ENCODE measurements at places on chromosomes 4 and X. TPM values are rescaled to one million over a fixed set of nuclear protein-coding genes. Genes with fewer than 3 reads are reported as not detected.

Gene DUSP9
- polyA plus RNA-seq: 0.50 TPM

Gene GAGE12H
- polyA plus RNA-seq: not detected

Gene NSG1
- polyA plus RNA-seq: 68.6 TPM

Gene PIN4
- 31.0 TPM for polyA plus RNA-seq

Gene NAP1L2
- 2.8 TPM for polyA plus RNA-seq

Gene LANCL3
- polyA plus RNA-seq: 0.97 TPM

Gene UGT2B17
- polyA plus RNA-seq: 0.05 TPM

Gene PRPS2
- 27.2 TPM for polyA plus RNA-seq

Gene BCORL1
- 0.41 TPM for polyA plus RNA-seq

Gene LRIT3
- polyA plus RNA-seq: 0.05 TPM

DNA sequence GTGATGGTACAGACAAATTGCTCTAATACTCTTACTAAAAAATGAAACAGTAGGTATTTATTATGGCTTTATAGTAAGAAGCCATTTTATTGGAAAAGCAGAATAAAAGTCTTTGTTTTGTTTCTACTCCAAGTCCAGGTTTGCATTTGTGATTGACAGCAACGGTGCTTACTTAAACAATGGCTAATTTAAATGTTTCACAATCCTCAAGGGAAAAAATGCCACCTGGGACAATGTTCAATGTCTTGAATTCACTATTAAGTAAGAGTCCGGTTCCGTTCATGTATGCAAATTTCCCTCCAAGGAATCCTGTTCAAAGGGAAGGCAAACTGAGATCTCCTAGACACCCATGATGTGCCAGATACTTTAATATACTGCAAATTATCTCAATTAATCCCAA, 123.6 kb downstream of the RBM47 start:
- H3K4me1 ChIP-seq: peaks cover 15% of the 10 kb centered on the region
- H3K36me3 ChIP-seq: no peaks in the 10 kb centered on the region
- H3K4me3 ChIP-seq: no peak overlapping the region
- H3K27ac ChIP-seq: no peak overlapping the region

DNA sequence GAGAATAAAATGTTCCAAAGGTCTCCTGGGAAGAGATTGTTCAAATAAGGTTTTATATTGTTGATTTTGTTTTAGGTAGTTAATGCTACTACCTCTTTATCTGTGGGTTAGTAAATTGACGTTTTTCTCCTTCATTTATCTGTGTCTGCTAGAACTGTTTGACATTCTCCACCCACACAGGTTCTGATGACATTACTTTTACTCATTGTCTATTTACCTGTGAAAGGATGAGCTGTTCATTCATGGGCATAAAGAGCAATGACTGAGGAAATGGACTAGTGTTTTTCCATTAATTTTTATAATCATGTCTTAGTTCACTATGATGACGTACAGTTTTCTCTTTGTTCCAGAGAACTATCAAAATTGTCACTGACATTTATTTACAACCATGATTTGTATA, 75.6 kb downstream of the CPE start:
- no peaks in the 10 kb centered on the region for H3K27me3 ChIP-seq
- DNase-seq: no peak
- no peak overlapping the region for H3K27ac ChIP-seq
- no peaks in the 10 kb centered on the region for H3K36me3 ChIP-seq

GRCh38 chrX:12423346-12423745, 285.1 kb downstream of the FRMPD4 start:
- no peak overlapping the region for H3K4me3 ChIP-seq
- H3K36me3 ChIP-seq: no peaks in the 10 kb centered on the region
- peaks cover 23% of the 10 kb centered on the region for H3K4me1 ChIP-seq

DNA sequence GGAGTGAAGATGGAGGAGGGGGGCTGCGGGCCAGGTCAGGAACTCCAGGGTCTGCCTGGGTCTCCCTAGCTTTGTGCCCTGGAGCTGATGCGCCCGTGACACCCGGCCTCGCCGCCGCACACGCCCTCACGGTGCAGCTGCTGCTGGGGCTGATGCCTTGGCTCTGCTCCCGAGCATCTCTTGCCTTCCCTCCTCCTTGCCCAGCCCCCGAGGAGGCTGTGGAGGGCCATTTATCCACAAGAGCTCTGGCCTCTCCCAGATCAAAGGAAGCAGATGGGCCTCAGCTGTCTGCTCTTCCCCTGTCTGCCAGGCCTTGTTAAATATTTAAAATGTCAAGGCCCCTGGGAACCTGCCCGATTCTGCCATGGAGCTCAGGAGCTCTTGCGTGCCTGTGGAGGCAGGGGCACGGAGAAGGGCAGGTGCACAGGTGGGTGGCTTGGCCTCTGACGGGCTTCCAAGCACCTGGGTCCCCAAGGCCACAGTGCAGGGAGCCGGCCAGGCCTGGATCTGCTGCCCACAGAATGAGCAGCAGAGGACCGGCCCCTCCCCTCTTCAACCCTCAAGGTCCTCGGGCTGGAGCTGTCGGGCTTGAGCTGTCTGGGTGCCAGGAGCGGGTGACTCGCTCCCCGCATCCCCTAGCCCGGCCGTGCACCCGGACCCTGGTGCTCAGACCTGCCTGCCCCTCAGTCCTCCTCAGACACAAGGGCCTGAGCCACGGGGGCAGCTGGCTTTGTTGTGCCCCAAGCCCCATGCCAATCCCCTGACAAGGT, 20.3 kb downstream of the ATP2B3 start:
- H3K4me1 ChIP-seq: no peaks in the 10 kb centered on the region
- H3K4me3 ChIP-seq: no peak overlapping the region
- DNase-seq: no peak
- H3K27me3 ChIP-seq: peaks cover 5% of the 10 kb centered on the region
- H3K36me3 ChIP-seq: no peaks in the 10 kb centered on the region
- H3K27ac ChIP-seq: no peak overlapping the region

DNA sequence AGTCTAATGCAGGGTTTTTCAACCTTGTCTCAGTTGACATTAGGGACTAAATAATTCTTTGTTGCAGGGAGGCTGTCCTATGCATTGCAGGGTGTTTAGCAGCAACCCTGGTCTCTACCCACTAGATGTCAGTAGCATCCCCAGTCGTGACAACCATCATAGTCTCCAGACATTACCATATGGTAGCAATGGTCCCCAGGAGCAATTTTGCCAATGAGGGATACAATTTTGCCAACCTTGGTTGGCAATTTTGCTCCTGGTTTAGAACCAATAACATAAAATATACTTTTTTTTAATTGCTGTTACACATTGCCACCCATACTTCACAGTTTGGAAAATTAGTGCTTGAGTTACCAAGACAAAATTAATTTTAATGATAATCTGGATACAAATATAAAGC, 6.0 kb downstream of the EREG start:
- no peak overlapping the region for H3K4me3 ChIP-seq
- DNase-seq: no peak
- no peaks in the 10 kb centered on the region for H3K27me3 ChIP-seq
- peaks cover 51% of the 10 kb centered on the region for H3K4me1 ChIP-seq
- H3K27ac ChIP-seq: peak overlapping the region; percentile 15

DNA sequence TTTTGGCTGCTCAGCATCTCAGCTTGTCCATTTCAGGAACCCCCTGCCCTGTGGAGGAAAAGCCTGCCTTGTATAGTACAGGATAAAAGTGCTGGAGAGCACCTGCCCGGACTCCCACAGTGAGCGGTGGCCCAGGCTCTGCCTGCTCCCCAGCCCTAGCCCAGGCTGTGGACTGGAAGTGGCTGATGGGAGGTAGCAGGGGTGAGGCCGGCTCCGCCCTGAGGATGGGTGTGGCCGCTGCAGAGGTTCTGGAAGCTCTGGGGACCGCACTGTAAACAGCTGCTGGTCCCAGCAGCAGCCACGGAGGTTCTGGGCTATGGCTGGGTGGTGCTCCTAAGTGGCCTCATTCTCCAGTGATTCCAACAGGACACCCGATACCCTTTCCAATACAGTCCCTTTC, 56.6 kb upstream of the HELT start:
- H3K36me3 ChIP-seq: no peaks in the 10 kb centered on the region
- H3K4me1 ChIP-seq: peaks cover 8% of the 10 kb centered on the region
- H3K27ac ChIP-seq: no peak overlapping the region
- H3K27me3 ChIP-seq: peaks cover 3% of the 10 kb centered on the region
- no peak overlapping the region for H3K4me3 ChIP-seq
- DNase-seq: no peak

GRCh38 chrX:65300104-65300809, 234.3 kb downstream of the LAS1L start:
- H3K36me3 ChIP-seq: no peaks in the 10 kb centered on the region
- H3K27me3 ChIP-seq: no peaks in the 10 kb centered on the region
- DNase-seq: no peak
- no peak overlapping the region for H3K4me3 ChIP-seq
- no peaks in the 10 kb centered on the region for H3K4me1 ChIP-seq
- H3K27ac ChIP-seq: no peak overlapping the region

DNA sequence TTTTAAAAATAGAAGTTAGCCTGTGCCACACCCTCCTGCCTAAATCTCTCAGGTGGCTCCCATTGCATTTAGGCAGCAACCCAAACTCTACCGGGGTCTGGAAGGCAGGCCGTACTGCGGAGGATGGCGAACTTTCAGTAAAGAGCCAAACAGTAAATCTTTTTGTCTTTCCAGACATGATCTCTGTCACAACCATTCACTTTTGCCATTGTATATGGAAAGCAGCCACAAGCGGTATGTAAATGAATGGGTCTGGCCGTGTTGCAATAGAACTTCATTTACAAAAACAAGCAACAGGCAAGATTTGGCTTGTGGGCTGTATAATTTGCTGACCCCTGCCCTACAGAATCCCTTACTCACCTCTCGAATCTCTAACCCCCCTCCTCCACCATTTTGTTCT, 3.3 kb downstream of the RADX start:
- DNase-seq: no peak
- no peaks in the 10 kb centered on the region for H3K4me1 ChIP-seq
- no peaks in the 10 kb centered on the region for H3K36me3 ChIP-seq
- no peak overlapping the region for H3K4me3 ChIP-seq

DNA sequence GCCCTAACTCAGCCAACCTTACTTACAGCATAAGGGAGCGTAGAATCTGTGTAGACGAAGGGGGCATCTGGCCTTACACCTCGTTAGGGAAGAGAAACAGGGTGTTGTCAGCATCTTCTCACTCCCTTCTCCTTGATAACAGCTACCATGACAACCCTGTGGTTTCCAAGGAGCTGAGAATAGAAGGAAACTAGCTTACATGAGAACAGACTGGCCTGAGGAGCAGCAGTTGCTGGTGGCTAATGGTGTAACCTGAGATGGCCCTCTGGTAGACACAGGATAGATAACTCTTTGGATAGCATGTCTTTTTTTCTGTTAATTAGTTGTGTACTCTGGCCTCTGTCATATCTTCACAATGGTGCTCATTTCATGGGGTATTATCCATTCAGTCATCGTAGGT, 14.6 kb downstream of the PLP1 start:
- H3K27me3 ChIP-seq: peaks cover under 1% of the 10 kb centered on the region
- no peaks in the 10 kb centered on the region for H3K36me3 ChIP-seq
- H3K4me1 ChIP-seq: peaks cover 16% of the 10 kb centered on the region
- H3K4me3 ChIP-seq: no peak overlapping the region
- H3K27ac ChIP-seq: no peak overlapping the region
- no peak for DNase-seq

- H3K27me3 ChIP-seq: no peaks in the 10 kb centered on the region
- H3K4me3 ChIP-seq: peak overlapping the region; percentile 60
- no peaks in the 10 kb centered on the region for H3K36me3 ChIP-seq
Measured at GRCh38 chrX:55452833-55453124, 852 bp downstream of the MAGEH1 start.

DNA sequence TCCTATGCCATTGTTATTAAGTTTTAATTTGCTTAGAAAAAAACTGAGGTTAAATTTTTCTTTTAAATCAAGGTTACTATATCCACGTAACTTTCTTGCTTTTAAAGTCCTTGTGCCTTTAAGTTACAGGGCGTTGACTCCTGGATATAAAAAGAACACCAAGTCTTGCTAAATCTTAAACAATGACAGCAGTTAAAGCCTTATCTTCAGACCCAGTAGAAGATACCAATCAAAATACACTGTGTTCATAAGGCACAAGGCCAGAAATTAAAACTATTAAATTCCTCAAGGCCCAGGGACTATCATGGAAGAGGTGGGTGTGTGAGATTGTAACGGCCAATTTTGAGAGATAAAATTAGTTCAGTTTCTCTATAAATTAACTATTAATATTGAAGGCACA, 60.4 kb downstream of the PAGE2 start:
- no peak overlapping the region for H3K27ac ChIP-seq
- H3K27me3 ChIP-seq: no peaks in the 10 kb centered on the region
- no peak for DNase-seq

GRCh38 chrX:132022198-132022966, 720 bp upstream of the STK26 start:
- H3K27ac ChIP-seq: peak overlapping the region; percentile 70
- no peaks in the 10 kb centered on the region for H3K27me3 ChIP-seq
- H3K36me3 ChIP-seq: no peaks in the 10 kb centered on the region
- no peak for DNase-seq

DNA sequence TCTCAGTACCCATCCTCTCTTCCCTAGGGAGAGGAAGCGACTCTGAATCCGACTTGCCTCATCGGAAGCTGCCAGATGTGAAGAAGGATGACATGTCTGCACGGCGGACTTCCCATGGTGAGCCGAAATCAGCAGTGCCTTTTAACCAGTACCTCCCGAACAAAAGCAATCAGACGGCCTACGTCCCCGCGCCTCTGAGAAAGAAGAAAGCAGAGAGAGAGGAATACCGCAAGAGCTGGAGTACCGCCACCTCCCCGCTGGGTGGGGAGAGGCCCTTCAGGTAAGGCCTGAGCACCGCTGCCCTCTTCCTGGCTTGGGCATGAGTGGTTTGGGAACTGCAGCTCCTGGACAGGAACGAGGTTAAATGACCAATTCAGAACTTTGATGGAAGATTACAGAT, 81.2 kb downstream of the LIMCH1 start:
- H3K27ac ChIP-seq: no peak overlapping the region
- H3K4me1 ChIP-seq: no peaks in the 10 kb centered on the region
- no peaks in the 10 kb centered on the region for H3K27me3 ChIP-seq
- DNase-seq: no peak

DNA sequence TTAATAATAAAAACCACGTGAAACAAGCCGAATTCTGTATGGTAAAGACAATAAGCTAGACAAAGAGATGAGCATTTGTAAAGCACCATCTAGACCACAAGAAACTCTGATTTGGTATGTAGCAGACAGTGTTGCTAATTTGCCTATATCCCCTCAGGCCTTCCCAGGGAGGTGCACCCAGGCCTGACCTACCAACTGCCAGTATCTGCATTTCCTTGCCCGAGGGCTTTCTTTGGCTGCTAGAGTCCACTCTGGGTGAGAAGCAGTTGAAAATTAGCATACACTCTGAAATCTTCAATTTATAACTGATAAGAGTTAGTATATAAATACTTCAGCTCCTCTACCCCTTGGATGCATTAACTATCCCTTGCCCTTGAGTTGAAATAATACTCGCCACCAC, 37.4 kb upstream of the IL1RAPL1 start:
- H3K4me3 ChIP-seq: no peak overlapping the region
- H3K27me3 ChIP-seq: no peaks in the 10 kb centered on the region
- DNase-seq: no peak

DNA sequence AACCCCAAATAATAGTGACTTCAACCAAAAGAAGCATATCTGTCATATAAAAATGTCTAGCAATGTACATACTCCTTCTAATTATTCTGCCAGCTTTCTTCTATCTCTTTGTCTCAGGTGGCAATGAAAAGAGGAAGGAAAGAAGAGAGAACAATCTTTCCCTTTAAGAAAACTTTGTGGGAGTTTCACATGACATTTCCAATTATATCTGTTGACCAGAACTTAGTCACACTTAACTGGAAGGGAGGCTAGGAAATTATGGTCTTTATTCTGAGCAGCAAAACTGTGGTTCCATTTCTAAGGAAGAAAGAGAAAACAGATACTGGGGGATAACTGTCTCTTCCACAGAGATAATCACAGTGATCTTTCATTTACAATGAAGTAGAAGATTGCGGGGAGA, 12.9 kb upstream of the MAOA start:
- no peak overlapping the region for H3K4me3 ChIP-seq
- H3K4me1 ChIP-seq: peaks cover 16% of the 10 kb centered on the region
- H3K36me3 ChIP-seq: no peaks in the 10 kb centered on the region
